Colonic mucosa (tissue), 4 donors: ENCODE measurements at places on chromosomes 7 and 10. TPM values are rescaled to one million over a fixed set of nuclear protein-coding genes. Genes with fewer than 3 reads are reported as not detected.

The LRRC18 gene
- not detected for total RNA-seq

The EN2 gene
- total RNA-seq: not detected

GRCh38 chr7:27142580-27143022, 880 bp downstream of the HOXA5 start:
- DNase-seq: peak; percentile 32

GRCh38 chr10:69004821-69005220, 16.2 kb downstream of the KIFBP start:
- no peak for DNase-seq

GRCh38 chr10:36491926-36492325, 633.5 kb upstream of the ANKRD30A start:
- no peak for DNase-seq

GRCh38 chr7:5419539-5420066, 4.0 kb downstream of the TNRC18 start:
- DNase-seq: peak; percentile 33

GRCh38 chr10:11712744-11713143, 29.4 kb upstream of the ECHDC3 start:
- DNase-seq: no peak

- DNase-seq: no peak
Measured at GRCh38 chr10:60868946-60869345, 75.0 kb downstream of the RHOBTB1 start.

DNA sequence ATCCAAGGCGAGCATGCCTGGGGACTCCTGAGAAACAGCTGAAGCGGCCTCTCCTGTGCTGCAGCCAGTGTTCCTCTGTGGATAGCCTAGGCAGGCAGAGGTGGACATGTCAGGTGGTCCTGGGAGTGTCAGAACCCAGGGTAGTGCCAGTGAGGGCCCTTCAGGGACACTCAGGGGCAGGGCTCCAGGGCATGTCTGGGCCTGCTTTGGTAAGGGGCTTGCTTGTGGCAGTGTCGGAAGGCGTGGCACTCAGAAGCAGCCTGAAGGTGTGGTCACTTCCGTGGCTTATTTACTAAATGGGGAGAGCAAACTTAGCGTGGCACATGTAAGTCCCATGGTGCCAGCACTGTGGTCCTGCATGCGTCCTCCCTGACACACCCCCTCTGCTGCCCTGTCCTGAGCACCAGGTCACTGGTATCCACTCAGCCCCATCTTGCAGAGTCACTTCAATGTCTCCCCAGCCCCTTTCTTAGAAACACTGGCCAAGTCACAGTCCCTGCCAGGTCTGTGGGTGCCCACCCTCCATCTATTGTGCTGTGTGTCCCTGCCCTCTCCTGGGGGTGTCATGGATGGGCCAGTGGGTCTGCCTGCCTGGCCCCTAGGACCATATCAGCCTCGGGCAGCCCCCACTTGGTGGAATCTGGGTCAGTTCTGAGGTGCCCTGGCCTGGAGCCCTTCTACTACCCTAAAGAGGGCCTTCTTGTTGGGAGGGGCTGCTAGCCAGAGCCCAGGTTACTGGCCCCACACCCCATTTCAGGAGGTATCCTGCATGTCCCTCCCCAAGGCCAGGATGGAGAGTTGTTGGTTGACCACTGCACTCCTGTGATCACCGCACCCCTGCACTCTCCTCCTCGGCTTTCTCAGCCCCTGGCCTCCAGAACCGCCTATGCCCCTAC, 6.4 kb downstream of the ZMIZ2 start:
- DNase-seq: no peak

The KCNMA1 gene
- 23.2 TPM for total RNA-seq

DNA sequence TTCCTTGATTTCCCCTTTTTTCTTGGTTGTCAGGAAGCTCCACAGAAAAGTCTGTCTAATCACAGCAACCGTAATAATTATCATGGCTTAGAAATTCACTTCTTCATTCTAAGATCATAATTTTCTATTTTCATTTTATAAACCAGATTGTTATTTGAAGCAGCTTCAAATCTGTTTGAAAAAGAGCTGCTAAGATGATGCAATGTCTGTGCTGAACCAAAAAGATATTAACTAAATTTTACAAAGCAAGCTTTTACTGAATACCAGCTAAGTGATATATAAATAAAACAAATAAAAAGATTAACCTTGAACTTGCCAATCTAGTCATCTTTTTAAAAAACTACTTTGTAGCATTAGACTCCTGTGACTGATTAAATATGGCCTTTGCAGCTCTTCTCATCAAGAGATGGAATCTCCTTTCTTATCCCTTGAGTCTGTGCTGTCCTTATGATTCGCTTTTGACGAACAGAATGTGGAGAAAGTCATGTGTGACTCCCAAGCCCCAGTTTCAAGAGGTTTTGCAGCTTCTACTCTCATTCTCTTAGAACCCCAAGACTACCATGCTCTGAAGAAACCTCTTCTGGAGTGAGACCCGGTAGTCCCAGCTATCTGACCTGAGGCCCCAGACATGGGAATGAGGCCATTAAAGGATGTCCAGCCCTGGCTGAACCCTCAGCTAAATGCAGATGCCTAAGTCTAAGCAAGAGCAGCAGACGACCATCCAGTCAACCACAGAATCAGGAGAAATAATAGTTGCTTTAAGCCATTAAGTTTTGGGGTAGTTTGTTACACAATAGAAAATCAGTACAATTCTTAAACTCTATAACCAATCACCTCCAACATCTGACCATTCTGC, 14.4 kb downstream of the NAMPT start:
- no peak for DNase-seq

DNA sequence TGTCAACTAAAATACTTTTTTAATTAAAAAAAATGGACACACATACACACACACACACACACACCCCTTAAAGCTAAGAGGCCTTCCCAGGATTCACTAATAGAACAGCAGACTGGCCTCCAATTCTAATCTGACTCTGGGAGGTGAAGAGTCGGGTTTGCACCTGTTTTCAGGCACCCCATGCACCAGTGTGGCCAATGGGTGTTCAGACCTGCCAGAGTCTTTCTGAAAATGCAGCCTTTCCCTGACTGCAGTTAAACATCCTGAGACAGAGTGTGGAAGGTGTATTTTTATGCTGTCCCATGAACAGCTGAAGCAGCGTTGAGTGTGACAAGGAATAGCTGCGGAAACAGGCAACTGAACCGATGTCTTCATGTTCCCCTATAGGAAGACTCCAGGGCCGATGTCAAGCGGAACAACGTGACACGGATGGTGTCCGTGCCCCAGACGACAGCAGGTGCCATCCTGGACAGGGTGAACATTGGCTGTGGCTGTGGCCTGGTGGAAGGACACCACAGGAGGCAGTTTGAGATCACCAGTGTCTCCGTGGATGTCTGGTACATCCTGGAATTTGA, 74.6 kb upstream of the LYZL2 start:
- DNase-seq: no peak

DNA sequence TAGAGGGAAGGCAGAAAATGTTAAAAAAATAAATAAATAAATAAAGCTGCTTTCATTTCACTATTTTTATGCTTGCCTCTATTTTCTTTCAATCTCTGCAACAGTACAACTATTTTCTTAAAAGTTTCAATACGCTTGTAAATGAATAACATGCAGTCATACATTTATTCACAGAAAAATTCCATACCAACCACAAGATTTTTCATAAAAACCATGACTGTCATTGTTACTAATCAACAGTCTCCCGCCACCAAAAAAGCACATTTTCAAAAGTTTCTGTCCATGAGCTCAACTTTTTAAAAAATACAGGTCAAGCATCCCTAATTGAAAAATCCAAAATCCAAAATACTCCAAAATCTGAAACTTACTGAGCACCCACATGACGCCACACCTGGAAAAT, 5.3 kb downstream of the PARD3 start:
- DNase-seq: no peak

DNA sequence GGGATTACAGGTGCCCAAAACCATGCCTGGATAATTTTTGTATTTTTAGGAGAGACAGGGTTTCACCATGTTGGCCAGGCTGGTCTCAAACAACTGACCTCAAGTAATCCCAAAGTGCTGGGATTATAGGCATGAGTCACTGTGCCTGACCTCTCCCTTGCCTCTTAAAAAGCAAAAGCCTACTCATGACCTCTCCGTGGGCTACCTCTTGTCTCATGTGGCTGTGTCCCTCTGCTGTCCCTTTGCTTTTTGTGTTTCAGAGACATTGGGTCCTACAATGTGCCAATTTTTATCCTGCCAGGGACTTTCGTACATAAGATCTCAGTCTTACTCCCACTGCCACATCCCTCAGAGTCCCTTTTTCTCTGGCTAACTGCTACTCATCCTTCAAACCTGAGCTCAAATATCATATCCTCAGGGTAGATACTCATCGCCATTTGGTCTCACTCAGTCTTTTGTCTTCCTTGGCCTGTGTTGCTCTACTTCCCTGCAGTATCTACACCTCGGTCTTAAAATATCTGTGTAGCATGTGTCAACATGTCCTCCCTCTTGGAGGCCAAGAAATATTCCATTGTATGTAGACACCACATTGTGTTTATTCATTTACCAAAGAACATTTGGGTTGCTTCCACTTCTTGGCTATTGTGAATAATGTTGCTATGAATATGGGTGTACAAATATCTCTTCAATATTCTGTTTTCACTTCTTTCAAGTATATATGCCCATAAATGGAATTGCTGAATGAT, 465.0 kb upstream of the KLF6 start:
- DNase-seq: no peak

DNA sequence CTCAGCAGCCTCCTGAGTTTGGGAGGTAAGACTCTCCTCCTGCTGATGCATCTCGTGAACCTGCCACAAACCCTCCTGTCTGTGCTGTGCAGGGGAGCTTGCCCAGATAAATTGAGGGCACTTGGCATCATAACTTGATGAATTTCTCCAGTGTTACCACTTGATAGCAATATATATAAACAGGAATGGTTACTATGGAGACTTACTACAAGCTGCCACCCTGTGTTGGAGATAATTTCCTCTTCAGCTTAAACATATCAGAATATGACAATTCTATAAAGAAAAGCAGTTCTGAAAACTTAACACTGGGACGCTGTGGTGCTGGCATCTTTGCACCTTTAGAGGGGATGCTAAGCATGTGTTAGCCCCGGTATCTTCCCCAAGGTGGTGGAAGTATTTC, 14.9 kb downstream of the PFKFB3 start:
- DNase-seq: no peak

- no peak for DNase-seq
Measured at GRCh38 chr7:40827222-40828085, 692.6 kb downstream of the SUGCT start.

The ACBD7 gene
- total RNA-seq: 0.98 TPM

GRCh38 chr10:73810735-73811465, 498 bp downstream of the NDST2 start:
- peak; percentile 57 for DNase-seq

The PLA2G12B gene
- 2.9 TPM for total RNA-seq

The TFPI2 gene
- total RNA-seq: 1.6 TPM

DNA sequence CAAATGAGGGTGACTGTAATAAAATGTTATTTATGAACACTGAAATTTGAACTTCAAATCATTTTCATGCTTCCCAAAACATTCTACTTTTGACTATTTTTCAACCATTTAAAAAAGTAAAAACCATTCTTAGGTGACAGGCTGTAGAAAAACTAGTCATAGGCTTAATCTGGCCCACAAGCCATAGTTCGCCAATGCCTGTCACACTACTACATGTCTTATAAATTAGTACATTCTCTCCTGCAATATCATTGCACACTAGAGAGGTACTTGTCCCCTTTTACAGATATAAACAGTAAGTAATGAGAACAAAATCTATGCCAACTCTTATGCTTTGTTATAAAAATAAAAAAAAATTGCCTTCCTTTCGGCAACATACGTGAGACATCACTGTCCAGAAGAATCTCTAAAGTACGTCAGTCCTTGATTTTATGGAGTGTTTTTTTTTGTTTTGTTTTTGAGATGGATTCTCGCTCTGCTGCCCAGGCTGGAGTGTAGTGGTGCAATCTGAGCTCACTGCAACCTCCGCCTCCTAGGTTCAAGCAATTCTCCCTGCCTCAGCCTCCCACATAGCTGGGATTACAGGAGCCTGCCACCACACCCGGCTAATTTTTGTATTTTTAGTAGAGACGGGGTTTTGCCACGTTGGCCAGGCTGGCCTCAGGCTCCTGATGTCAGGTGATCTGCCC, 23.2 kb downstream of the UPF2 start:
- no peak for DNase-seq

DNA sequence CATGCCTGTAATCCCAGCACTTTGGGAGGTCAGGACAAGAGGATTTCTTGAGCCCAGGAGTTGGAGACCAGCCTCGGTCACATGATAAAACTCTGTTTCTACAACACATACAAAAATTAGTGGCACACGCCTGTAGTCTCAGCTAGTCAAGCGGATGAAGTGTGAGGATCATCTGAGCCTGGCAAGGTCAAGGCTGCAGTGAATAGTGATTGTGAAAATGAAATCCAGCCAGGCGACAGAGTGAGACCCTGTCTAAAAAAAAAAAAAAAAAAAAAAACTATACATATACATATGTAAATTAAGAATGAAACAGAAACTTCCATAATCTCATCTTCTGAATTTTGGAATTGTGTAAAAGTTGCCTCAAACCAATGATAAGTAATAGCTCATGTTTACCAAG, 18.2 kb upstream of the FAM170B start:
- no peak for DNase-seq

GRCh38 chr7:80357530-80357929, 154.3 kb downstream of the GNAT3 start:
- DNase-seq: no peak

DNA sequence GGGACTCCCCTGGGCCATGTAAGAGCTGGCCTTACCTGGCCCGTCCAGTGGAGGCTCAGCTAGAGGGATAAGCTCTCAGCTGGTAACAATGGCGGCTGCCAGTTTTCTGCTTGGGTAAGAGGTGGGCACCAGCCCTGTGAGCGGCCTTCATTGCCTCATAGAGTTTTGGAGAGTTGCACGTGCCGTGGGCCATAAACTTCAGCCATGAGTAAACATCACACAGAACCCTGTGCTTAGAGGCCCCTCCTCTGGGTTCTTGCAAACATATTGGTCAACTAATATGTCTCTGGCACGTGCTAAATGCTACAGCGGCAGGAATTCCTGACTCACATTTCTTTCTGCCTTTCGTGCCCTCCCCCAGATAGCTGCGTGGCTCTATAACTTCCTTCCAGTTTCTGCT, 103.9 kb upstream of the LEP start:
- no peak for DNase-seq

The HGF gene
- total RNA-seq: 4.5 TPM

The DNAH11 gene
- total RNA-seq: 0.05 TPM
